ENCODE measurements at places on chromosomes 12 and 14.

DNA sequence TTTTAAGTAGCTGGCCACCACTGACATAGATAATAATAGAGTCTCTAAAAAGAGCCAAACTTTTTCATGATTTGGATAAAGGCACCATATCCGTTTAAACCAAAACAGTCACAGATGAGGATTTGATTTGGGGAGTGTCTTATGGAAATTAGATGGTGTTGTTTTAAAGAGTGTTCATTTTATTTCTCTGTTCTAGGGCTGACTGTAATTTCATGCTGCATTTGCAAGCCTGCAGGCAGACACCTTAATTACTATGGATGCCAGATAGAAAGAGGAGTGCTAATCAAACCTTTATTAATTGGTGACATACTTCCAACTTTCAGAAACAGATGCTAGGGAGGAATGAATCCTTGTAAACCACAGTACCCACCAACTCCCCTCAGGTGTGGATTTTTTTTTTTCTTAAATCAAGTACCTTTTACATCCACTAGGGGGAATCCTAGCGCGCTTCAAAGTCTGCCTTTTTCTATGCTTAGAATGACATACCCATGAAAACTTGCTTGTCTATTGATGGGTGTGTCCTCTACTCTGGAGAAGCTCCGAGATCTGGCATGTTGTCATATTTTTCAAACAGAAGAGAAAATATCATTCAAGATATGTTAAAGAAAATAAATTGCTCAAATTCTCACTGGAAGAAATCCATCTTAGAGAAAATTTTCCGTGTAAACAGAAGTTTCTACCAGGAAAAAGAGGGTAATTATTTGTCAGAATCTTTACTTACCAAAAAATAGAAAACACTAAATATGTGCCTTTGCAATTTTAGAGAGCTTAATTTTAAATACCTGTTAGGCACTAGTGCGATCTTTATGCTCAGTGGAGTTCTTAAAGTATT lies 14.2 kb upstream of the PLXNC1 start:
- DNase-seq, result no peak

DNA sequence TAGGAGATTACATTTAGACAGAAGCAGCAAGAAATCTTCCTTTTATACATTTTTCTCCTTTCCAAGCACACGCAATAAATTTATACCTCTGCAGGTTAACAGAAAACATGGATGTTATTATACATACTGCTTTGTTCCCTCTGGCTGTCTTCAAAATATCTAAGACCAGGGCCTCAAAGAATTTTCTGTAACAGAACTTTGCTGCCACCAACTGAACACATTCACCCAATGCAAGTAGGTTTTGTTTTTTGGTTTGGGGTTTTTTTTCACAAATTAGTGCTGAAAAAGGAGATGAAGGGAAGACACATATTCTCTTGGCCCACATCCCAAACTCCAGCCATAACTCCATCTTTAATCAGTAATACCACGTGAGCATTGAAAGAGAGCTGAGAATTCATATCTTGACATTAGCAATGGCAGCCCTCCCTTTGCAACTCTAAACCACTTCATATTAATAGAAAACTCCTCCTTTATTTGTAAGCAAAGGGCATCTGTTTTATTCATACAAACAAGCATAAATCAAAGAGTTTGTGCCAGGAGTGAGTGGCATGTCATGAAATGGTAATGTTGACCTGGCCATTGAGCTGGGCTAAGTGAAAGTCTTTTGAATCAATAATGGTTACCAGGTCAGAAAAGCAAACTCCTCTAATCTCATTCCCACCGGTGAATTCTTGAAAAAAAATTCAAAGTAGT lies 150.8 kb upstream of the FSCB start:
- no peak for DNase-seq

- DNase-seq, result no peak
These were observed 183.1 kb downstream of the CAND1 start for GRCh38 chr12:67452119-67452805.

DNA sequence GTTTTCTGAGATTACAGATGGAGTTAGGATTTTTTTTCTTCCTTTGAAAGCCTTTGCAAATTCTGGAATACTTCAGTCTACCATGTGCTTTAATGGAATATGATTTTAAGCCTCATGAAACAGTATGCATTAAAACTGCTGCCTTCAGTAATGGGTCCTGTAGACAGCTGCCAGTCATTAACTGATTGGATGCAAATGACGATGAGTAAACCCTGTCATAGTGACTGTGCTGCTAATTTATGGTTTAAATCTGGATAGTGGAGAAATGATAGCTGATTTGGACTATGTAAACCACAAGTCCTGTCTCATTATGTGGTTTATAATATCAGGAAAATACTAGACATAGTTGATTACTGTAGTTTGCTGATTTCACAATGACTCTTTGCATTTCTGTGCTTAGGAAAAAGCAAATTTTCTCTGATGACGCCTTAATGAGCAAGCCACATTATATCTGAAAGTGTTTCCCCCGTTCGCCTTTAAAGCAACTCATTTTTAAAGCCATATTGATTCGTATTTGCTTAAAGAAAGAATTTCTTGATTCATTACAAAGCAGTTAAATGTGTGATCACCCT lies 217.6 kb downstream of the TMTC2 start:
- no peak for DNase-seq

GRCh38 chr12:49314811-49315210 lies 8.2 kb upstream of the TROAP start:
- no peak for DNase-seq

DNA sequence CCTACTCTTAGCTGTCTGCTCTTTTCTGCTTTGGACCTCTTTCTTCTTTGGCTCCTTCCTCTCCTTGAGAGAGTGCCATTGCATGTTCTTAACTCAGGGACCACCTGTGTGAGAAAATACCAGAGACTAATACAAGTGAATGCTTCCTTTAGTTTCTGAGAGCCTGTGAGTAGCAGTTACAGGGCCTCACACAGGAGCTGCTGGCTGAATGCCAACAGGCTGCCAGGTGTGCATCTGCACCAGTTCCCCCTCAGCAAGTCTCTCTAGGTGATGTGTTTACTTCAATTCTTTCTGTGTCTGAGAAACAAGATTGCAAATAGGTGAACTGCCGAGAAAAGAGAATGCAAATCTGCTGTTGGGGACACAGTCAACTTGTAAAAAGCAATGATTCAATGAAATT lies 108.2 kb downstream of the STXBP6 start:
- no peak for DNase-seq

GRCh38 chr14:59427653-59428580 lies 37.3 kb downstream of the GPR135 start:
- DNase-seq, result no peak

DNA sequence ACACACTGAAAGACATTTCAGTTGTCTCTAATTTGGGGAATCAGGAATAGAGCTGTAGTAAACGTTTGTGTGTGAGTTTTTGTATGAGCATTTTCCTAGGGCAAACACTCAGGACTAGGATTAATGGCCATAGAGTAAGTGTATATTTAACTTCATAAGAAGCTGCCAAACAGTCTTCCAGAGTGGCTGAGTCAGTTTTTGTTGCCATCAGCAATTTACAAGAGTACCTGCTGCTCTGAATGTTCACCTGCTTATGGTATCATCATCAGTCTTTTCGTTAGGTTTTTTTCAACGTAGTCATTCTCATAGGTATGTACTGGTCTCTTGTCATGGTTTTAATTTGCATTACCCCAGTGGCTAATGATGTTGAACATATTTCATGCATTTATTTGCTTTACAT lies 30.6 kb upstream of the TRHDE start:
- DNase-seq, result no peak

GRCh38 chr14:24870949-24871701 lies 178.8 kb downstream of the STXBP6 start:
- no peak for DNase-seq

DNA sequence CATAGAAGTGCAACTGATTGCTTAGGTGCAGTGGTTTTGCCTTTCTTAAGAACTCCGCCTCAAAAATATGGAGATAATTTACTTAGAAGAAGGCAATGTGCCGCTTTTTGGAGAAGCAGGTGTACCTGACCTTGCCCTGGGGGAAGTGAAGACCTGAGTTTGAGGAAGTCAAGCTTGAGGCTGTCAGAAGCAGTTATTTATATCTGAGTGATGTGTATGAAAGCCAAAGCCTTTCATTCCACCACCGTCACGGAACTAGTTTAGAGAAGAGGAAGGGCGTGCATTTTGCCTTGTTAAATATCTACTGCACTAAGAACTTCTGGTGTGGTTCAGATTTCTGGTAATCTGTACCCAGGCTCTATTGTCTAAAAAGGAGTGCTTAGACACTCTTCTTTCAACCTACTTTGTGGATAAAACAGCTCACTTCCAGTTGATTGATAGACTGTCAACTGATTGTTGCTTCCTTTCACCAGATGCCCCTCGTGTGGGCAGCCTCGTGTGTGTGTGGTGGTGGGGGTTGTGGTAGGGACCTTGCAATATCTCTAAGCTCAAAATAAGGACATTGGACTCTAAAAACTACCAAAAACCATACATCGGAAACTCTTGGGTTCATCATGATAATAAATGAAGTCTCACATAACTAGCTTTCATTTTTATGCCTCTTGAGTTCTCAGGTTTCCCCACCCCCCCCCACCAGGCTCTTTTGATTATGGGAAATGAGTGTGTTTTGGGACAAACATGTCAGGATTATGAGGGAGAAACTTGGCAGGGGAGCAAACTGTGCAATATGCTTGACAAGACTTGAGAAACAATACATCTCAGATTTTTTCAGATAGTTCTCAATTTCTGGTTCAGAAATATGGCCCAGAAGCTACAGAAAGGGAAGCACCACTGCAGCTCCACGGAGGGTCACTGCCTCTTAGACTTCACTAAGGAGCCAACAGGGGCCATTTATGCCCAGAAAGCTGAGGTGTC lies 78.6 kb downstream of the ARF6 start:
- peak; percentile 29 for DNase-seq

- no peak for DNase-seq
These were observed 580 bp downstream of the SALL2 start for GRCh38 chr14:21525571-21525961.

GRCh38 chr12:15851919-15852318 lies 30.3 kb upstream of the STRAP start:
- DNase-seq, result no peak

- DNase-seq, result peak; percentile 10
These were observed at the start of gene FBLN5 for GRCh38 chr14:91947475-91948184. Gene FBLN5, minus strand, starts transcription at chr14:91947694. Its CDS starts 465 bp downstream, at chr14:91947229.

DNA sequence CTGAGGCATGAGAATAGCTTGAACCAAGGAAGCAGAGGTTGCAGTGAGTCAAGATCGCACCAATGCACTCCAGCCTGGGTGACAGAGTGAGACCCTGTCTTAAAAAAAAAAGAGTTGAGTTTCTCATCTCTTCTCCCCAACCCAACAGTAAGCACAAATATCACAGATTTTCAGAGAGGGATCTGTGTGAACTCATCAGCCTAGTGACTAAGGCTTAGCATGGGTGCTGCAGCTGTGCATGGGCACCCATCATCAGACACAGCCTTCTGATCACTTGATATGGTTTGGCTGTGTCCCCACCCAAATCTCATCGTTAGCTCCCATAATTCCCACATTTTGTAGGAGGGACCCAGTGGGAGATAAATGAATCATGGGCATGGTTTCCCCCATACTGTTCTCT lies 298.9 kb downstream of the PCNX1 start:
- no peak for DNase-seq

- DNase-seq, result no peak
These were observed 8.7 kb downstream of the DRAM1 start for GRCh38 chr12:101885912-101886561.

DNA sequence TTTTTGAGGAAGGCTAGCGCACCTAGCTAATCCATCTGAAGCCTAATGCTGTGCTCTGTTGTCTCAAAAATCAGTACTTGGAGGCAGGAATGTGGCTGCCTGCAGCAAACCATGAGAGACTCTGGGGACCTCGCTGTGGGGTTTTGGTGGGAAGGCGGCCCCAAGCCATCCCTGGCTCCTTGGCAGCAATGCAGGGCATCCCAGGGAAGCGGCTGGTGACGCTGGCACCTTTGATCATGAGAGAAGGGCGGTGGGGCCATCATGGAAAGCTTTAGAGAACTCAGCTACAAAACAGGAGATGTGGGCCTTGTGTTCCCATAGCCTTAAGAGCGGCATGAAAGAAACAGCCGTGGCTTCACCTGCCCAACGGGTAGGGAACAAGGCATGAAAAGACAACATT lies 101.1 kb upstream of the SFSWAP start:
- DNase-seq, result no peak

- DNase-seq, result no peak
These were observed 7.6 kb downstream of the NR4A1 start for GRCh38 chr12:52058631-52059361.

DNA sequence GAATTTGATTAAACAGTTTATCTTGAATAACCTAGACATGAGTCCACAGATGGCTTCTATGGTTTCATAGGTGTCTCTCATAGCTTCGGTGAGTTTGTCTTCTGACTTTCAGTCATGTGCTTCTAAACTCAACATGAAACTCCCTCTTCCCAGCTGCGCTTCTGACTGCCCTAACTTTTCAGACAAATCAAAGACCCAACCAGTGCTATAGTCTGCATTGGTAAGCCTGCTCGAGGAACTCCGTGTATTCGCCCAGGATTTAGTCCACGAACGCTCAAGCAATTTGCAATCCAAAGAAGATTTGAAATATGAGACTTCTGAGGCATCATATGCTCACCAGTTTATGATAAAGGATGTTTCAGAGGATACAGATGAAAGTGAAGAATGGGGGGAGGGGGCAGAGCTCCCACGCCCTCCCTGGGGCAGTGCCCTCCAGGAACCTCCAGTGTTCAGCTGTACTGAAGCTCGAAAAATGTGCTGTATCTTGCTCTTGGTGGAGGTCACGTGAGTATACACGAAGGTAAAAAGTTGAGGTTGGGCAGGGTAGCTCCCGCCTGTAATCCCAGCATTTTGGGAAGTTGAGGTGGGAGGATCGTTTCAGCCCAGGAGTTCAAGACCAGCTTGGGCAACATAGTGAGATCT lies 5.2 kb upstream of the RILPL2 start:
- DNase-seq, result no peak

DNA sequence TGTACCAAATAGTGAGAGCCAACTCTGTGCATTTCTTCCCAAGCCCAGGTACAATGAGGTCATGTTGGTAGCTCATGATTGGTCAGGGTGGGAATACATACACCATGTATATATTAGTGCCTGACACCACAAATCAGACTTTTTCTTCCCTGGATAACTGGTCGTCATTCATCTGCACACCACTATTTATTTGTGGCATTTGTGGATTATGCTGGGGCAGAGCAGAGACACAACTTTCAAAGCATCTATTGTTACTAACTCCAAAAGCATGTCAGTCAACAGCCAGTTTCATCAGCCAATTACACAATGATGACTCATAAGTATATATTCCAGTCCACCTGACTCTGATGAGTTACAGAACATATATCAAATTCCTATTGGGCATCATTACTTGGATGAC lies 181.7 kb downstream of the ADAMTS20 start:
- no peak for DNase-seq

Data from activated naive CD4-positive, alpha-beta T cell (primary cell).